ENCODE measurements at places on chromosomes 1 and 21.

- DNase-seq = no peak
These were observed 140.3 kb upstream of the ERRFI1 start for GRCh38 chr1:8166406-8166805.

DNA sequence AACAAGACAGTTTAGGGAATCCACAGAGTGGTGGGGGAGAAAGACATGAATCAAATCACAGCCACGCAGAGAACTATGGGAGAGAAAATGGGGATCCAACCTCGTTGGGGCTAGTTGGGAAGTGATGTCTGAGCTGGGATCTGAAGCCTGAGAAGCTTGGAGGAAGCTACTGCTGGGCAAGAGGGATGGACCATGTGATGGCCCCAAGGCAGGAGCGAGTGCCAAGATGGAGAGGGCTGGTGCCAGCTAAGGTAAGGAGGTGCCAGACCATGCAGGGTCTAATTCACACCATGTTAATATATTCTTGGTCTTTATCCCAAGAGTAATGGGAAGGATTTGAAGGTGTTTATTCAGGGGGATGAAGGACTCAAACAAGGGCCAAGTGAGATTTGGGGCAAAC lies 18.2 kb upstream of the TCEA3 start:
- DNase-seq = no peak

GRCh38 chr1:6427441-6428390 lies 3.1 kb downstream of the ESPN start:
- DNase-seq = no peak

- no peak for DNase-seq
These were observed 97.8 kb downstream of the BEND5 start for GRCh38 chr1:48678710-48679505.

DNA sequence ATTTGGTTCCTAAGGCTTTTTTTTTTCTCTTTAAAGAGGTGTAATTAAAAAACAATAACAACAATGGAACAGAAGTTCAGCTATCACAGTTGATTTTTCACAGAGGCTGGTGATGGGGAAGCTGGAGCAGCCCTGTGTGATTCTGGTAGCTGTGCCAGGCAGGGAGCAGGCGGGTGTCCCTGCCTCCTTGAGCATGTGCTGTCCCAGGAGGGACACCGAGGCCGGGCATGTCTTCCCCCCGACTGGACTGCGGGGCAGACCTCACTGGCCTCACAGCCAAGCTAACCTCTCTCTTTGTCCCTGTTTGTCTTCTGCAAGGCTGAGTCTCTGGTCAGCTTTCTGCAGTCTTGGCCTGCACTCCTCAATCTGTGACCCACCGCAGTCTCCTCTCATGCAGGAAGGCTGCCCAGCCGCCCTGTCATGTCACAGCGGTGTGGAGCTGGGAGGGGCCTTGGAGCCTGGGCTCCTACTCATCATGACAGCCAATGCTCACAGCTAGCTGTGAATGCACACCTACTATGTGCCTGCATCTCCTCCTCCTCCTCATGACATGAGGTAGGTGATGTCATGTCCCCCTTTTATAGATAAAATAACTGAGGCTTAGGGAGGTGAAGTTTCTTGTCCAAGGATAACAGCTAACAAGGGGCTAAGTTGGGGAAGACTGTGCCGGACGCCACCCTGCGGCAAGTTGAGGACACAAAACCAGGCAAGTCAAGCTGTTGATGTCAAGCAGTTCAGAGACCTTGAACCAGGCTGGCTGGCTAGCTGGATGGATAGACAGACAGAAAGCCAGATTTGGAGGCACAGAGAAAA lies 10.3 kb upstream of the ACTL8 start:
- DNase-seq = no peak

- no peak for DNase-seq
These were observed 858 bp downstream of the LACTBL1 start for GRCh38 chr1:22971611-22972405.

DNA sequence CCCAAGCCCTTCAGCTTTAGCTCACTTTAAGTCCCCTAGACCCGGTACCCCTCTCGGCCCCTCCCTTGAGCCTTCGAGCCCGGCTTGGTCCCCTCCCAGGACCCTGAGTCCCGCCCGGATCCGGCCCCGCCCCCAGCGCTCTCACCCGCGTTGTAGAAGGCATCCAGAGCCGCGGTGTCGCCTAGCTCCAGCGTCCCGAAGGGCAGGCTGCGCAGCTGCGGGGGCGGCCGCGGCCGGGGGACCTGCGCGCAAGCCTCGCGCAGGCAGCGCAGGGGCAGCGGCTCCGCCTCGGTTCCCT lies 699 bp downstream of the MAP3K6 start:
- peak; percentile 27 for DNase-seq

Measured in stimulated activated CD8-positive, alpha-beta memory T cell treated with anti-CD3 and anti-CD28 coated beads, Interleukin-7, amount 100 ng/mL, for 1 hour (primary cell).